ENCODE measurements at places on chromosomes 2 and 18.

- no peak for DNase-seq
These were observed 1.8 kb upstream of the LYPD6B start for GRCh38 chr2:149036507-149037293.

DNA sequence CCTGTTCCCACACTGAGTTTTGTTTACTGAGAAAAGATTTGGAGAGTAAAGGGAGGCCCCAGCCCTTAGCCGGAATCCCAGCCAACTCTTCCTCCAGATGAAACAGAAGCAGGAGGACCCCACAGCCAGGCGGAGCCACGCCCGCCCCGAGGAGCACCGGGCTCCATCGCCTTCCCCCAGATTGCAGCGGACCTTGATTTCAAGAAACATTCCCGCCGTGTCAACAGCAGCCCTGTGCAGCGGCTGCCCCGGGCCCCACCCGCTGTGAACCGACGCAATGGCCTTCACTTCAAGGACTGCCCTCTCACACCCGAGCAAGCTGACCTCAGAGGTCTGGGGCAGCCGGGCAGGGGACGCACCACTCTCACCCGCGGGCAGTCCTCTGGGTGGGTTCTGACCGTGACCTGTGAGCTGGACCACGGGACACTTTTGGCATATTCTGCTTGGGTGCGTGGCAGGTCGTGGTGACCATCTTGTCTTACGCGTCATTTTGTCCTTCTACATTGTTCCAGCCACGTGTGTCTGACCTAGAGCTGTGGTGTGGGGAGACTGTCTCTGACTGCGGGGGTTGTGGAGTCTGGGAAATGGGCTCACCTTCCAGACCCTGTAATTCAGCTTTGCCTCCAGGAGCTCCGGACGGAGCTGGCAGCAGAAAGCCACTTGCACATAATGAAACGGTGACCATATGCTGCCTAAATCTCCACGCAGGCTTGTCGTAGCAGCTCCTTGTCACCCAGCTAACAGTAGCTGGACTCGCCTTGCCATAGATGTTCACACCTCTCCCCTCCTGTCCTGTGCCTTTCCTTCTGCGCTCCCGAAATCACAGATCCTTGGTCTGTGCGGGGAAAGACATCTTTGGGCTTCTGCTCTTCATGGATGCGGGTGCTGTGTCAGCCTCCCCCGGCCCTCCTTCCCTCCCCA, 32.0 kb upstream of the INHBB start:
- DNase-seq = no peak

- no peak for DNase-seq
These were observed 139.3 kb downstream of the ALK start for GRCh38 chr2:29782087-29782486.

GRCh38 chr2:150916467-150917396, 344.9 kb downstream of the RBM43 start:
- no peak for DNase-seq

GRCh38 chr2:158202161-158202815, 100.6 kb downstream of the UPP2 start:
- DNase-seq = no peak

DNA sequence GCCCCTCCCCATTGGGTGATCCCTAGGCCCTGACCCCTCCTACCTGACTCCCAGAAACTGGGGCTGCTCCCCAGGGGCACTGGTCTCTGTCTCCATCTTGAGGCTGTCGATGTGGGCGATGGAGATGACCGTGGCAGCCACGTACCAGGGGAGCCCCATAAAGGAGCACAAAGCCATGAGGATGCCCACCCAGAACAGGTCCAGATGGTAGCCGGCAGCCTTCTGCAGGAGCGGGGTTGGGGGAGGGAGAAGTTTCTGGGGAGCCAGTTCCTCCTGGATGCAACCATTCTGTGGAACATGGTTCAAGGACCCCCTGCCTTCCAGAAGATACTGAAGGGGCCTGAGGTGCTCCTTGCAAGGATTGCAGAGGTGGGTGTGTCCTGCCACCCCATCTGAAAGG, 34.0 kb downstream of the MTHFD2 start:
- no peak for DNase-seq

DNA sequence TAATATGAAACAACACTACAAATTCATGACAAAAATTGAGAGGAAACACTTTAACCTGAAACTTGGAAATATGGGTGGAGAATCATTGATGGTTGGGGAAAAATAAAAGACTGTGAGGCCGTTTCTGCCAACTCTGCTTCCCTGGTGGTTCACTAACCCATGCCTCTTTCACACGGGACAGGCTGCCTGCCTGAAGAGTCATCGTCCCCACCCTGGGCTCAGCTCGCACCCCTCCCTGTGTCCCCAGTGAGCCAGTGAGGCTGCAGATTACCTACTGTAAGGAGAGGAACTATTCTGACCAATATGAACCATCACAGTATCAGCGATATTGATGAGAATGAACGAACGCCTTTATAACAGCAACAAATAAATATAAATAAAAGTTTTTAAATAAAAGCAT, 357.8 kb upstream of the CDH20 start:
- DNase-seq = no peak

DNA sequence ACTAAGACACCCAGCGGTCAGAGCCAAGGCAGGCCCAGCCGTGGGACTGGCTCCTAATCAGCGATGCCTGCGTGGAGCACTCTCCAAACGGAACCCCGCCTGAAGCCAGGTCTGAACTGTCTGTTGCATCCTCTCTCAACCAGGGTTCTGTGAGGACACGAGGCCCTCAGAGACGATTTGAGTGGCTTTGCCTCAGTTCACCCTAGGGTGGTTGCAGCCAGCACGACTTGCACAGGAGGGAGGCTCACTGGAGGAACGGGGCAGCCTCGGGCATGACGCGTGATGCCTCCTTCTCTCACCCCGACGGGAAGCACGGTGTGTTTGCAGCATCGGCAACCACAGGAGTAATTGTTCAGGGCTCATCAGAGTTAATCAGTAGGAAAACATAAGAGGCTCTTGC, 336.4 kb downstream of the EIPR1 start:
- DNase-seq = no peak

DNA sequence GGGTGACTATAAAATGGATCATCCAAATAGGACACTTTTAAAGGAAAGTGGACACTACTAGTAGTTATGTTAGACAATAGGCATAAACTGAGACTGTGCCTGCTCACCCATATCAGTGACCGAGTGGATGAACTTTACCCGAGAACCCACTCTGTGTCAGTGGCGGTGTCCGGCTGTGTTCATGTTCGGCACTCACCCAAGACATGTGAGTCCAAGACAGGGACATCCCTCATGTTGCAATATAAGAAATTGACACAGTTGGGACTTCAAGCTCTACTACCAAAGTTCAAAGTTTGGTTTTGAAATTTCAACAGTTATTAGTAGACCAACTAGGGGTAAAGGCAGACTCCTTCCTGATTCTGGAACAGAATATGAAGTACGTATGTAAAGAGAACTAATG, 326.3 kb upstream of the TNP1 start:
- no peak for DNase-seq

GRCh38 chr18:32289483-32290075, 99.7 kb downstream of the MEP1B start:
- no peak for DNase-seq

- no peak for DNase-seq
These were observed 40.3 kb upstream of the FHL2 start for GRCh38 chr2:105439141-105439540.

DNA sequence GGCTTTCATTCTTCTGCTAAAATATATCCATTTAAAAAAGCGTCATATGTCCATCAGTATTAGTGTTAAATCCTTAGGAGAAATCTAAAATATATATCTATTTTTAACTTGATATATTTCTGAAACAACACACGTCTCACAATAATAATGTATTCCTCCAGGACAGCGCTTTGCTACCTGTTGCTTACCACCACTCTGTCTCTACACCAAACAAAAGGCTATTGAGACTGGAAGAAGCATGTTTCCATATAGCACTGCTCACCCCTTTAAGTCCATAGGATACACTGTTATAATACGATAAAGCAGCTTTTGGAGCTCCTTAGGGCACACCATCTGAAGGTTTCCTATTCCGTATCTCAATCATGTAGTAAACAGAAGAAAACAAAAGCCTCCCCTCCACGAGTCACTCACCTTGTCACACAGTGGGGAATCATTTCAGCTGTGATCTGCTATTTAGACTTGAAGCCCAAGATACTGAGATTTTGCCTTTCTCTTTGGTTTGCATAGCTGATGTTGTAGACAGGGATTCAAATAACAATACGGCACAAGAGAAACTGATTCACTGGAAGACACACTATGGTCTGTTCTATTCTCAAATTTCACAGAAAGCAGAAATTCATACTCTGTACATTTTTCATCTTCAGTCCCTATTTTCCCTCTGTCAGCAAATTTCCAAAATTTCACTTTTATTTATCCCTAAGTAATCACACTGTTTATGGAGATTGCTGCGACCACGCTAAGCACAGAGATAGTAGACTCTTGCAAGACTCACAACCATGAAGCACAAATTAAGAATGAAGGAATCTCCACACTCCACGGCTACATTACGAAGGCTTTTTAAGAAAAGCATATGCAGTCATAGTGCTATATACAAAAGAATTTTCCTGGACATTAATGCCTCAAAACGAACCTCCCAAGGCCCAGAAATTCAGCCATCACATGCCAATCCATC, 187.1 kb downstream of the TCF4 start:
- DNase-seq = no peak

- DNase-seq = no peak
These were observed 130.3 kb upstream of the CCDC68 start for GRCh38 chr18:55089610-55090009.

DNA sequence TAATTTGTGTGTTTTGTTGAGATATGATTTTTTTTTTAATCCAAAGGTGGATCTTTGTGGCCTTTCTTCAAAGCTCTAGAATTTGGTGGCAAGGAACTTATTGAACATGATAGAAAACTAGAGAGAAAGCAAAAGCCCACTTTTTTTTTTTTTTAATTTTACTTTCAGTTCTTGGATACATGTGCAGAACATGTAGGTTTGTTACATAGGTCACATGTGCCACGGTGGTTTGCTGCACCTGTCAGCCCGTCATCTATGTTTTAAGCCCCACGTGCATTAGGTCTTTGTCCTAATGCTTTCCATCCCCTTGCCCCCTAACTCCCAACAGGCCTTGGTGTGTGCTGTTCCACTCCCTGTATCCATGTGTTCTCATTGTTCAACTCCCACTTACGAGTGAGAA, 135.9 kb downstream of the RHBDD1 start:
- no peak for DNase-seq

DNA sequence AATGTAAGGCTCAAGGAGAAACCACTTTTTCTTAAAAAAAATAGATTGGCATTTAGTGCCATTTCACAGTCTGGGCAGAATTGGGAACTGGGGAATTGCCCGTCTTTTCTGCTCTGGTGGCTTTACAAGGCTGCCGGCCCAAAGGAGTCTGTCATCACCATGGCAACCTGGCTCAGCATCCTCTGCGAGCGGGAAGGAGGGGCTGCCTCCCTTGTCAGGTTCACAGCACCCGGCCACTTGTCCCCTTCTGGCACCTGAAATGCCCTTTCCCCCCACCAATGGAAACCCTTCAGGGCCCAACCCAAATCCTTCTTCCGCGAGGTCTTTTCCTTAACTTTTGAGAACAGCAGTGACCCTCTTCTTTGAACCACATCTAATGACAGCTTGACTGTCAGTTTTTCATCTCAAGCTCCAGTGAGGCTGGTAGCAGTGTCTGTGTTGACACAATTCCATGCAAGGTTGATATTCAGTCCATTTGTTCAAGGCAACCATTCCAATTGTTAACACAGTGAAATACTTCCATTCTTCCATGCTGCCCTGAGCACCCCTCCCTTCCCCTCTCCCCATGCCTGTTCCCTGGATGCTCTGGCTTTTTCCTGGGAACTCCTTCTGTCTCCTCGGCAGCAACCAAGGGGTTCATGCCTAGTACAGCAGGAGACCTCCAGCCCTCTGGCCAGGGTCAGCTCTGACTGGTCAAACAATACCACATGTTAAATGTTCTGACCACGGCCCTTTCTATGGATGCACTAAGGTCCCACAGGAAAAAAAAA, 79.6 kb downstream of the DNER start:
- DNase-seq = no peak

GRCh38 chr2:37875403-37875906, 49.6 kb upstream of the RMDN2 start:
- DNase-seq = no peak

DNA sequence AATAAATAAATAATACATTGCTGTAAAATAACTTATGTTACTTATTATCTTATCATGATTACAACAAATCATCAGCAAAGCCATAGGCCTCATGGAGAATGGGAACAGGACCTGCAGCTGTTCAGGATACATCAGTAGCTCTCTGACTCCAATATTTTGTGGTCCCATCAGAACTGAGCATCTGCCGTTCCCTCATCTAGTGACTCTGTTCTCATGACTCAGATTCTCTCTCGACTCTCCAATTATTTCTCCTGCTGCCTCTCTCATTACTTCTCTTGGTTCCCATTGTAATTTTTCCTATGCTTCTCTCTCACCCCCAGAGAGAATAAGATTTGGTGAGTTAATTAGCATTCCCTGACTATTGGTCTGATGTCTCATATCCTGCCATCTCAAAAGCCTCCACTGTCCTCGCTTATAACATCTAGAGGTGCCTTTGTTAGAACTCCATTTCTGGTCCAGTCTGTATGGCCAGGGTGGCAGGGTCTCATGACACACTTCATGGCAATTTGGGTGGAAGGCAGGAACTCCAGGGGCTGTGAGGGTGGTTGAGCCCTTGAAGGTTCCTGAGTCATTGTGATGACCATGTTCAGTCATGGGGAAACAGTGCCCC, 78.0 kb upstream of the TANC1 start:
- DNase-seq = no peak

GRCh38 chr2:226124548-226125011, 675.0 kb downstream of the IRS1 start:
- no peak for DNase-seq

DNA sequence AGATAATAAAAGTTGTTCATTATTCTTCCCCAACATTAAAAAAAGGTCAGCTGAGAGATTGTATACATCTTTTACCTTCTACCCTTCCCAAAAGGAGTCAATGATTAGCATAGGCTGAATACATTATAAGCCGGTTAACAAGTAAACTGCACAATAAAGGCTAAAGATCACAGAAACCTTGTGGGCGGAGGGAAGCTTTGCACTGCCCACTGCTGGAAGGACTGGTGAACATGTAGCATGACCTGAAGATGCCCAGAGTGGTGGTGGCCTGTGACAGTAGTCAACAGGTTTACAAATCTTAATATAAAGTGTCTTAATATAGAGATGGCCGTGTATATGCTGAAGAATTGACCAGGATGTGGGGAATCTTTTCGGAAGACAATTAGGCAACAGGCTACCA, 35.6 kb downstream of the ARL5A start:
- DNase-seq = no peak

DNA sequence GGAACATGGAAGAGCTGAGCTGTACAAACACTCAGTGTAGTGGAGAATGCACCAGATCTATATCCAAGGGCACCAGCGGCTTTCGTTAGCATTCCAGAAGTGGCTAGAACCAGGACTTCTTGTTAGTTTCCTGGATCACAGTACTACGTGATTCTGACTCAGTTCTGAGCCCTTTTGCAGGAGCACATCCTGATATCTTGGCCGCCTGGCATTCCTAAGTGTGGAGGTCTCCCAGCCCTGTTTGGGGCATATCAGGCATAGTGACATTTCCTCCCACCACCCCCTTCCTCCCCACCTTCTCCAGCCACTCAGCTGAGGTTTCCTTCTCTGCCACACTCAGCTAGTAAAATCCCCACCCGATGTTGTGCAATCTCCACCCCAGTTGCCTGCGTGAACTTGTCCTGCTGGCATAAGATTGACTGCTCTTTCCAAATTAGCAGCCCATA, 63.4 kb downstream of the BMP10 start:
- DNase-seq = no peak
